ENCODE measurements at places on chromosomes 16 and 17.

DNA sequence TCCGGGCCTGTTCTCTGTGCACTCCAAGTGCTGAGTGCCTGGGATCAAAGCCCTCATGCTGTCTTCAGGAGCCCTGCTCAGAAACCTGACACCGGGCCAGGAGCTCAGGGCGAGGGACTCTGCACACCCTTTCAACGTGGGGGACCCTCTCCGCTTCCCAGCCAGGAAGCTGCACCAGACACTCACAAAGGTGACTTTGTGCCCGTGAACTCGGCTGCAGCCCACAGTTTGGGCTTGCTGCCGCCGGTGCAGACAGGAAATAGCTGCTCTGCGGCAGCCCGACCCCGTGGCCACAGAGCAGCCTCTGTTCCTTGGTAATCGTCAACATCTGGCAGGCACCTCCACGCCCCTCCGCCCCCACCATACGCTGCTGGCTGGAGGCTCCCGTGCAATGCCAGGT, 93.4 kb upstream of the METRNL start:
- DNase-seq = peak; percentile 56

DNA sequence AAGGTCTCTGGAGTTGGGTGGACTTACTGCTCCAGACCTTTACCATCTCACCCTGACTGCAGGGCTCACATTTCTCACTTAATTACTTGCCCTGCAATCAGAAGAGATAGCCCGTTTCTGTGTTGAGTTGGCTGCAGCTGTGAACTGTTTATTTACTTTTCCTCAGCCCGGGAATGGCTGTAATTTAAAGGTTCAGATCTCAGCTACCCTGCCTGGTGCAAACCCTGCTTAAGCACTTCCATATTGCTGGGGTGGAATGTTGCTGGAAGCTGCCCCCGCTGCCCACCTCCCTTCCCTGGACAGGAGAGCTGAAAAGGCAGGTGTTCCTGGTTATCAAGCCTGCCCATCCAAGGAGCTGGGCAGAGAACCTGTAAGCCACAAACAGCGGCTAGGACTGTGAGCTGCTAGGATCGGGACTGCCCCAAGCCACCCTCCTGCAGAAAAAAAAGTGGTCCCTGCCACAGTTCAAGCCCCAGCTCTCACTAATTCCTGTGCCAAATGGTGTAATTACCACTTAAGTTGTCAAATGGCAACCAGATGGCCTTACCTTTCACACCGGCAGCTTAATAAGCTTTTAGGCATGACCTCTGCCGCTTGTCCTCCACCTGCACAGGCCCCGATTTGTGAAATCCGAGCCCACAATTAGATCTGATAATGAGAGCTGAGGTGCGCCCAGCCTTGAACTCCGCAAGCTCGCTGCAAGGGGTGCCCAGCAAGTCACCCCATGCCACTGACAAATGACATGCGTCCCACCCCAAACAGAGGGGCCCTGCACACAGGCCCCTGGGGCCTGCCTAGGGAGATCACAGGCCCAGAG, 269.8 kb downstream of the C16orf95 start:
- DNase-seq = no peak

DNA sequence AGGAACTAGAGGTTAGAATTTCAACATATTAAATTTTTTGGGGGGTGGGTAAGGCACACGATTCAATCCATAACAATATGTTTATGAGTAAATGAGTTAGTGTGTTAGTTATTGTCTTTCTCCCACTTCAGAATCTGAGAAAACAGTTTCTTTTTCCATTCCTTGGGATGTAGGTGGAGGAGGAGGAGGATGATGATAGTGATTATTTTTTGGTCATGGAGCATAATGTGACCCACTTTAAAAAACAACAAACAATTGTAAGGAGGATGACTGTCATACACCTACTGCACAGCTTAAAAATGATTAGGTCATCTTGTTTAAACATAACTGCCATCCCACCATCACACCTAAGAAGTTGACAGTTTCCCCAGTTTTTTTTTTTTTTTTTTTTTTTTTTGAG, 148.7 kb downstream of the CDRT15L2 start:
- no peak for DNase-seq

GRCh38 chr17:42684929-42685556, 2.7 kb downstream of the CNTNAP1 start:
- no peak for DNase-seq

GRCh38 chr17:81245665-81246342, 6.7 kb downstream of the NDUFAF8 start:
- no peak for DNase-seq

DNA sequence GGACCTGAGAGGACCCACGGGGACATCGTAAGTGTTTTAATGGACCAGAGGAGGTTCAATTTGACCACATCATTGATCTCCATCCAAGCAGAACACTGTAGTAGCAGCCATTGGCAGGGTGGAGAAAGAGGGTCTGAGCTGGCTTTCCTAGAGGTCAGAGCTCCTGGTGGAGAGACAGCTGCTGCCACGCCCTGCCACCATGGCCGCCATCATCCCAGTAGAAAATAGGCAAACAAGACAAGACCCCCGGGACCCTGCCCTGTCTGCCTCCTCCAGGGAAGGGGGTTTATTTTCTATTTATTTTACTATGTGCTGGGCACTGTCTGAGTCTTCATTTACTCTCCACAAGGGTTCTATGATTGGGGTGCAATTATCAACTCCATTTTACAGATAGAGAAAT, 11.4 kb upstream of the ITGA3 start:
- no peak for DNase-seq

- no peak for DNase-seq
Measured at GRCh38 chr16:6300523-6300922, 1032.1 kb upstream of the RBFOX1 start.
